Ovary (tissue), 10 donors: ENCODE measurements at places on chromosomes 1 and 21. TPM values are rescaled to one million over a fixed set of nuclear protein-coding genes. Genes with fewer than 3 reads are reported as not detected.

The STYXL2 gene
- total RNA-seq = 0.22 TPM

The C1orf210 gene
- not detected for total RNA-seq

The C8B gene
- not detected for total RNA-seq

The LMOD1 gene
- total RNA-seq = 67.2 TPM

The ZNF593 gene
- total RNA-seq = 62.5 TPM

The OR2M3 gene
- total RNA-seq = not detected

GRCh38 chr1:12593621-12594066 lies 24.4 kb downstream of the DHRS3 start:
- no peak overlapping the region for H3K4me3 ChIP-seq
- peak; percentile 76 for DNase-seq
- no peaks in the 10 kb centered on the region for H3K27me3 ChIP-seq
- no peak overlapping the region for H3K27ac ChIP-seq

DNA sequence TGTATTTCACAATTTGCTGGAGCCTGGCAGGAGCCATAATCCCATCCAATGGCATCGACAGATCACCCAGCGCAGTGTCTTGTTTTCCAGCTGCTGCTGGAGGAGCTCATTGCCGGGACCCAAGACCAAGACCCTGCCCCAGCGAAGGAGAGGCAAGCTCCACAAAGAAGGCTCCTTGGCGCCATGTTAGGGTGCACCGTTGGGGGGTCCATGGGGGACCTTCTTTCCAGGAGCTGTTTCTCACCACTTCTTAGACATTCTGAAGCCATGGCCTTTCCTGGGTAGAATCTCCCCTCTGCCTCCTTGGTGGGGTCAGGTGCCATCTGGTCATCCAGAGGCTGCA lies 31.1 kb downstream of the AJAP1 start:
- no peaks in the 10 kb centered on the region for H3K27me3 ChIP-seq
- H3K4me1 ChIP-seq = no peaks in the 10 kb centered on the region
- H3K36me3 ChIP-seq = no peaks in the 10 kb centered on the region
- no peak overlapping the region for H3K27ac ChIP-seq
- no peak overlapping the region for H3K4me3 ChIP-seq

GRCh38 chr21:39079617-39080016 lies 103.6 kb downstream of the PSMG1 start:
- no peak overlapping the region for H3K27ac ChIP-seq
- H3K4me3 ChIP-seq = no peak overlapping the region
- no peak for DNase-seq
- no peaks in the 10 kb centered on the region for H3K27me3 ChIP-seq

- no peaks in the 10 kb centered on the region for H3K4me1 ChIP-seq
- H3K27ac ChIP-seq = no peak overlapping the region
- no peak for DNase-seq
- H3K4me3 ChIP-seq = no peak overlapping the region
- no peaks in the 10 kb centered on the region for H3K36me3 ChIP-seq
Observed at GRCh38 chr21:35921471-35921870, 138.9 kb downstream of the SETD4 start.

DNA sequence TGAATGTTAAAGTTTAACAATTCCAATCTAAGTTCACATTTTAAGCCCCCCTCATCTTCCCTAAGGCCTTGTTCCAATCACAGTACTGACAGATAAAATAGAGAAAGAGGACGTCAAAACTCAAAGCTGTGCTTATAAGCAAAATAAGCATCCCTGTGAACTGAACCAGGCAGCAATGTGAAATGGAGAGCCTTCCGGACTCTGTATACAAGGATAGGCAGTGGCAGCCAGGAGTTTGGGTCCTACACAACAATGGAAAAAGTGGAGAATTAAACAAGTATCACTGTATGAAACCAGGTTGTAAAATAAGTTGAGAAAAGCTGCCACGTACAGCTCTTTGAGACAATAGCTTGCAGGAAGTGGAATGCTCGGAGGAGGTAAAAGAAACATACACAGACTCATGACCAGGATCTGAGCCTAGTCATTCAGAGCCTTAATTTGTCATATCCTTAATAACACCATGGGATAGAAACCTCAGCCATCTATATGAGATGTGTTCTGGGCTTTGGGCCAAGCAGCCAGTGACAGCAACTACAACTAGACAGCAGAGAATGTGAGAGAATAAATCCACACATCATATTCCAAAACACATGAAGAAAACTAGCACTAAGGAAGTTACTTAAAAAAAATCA lies 55.2 kb upstream of the PALMD start:
- no peak for DNase-seq
- H3K27ac ChIP-seq = no peak overlapping the region
- H3K4me3 ChIP-seq = no peak overlapping the region
- H3K4me1 ChIP-seq = no peaks in the 10 kb centered on the region
- no peaks in the 10 kb centered on the region for H3K36me3 ChIP-seq
- H3K27me3 ChIP-seq = no peaks in the 10 kb centered on the region

DNA sequence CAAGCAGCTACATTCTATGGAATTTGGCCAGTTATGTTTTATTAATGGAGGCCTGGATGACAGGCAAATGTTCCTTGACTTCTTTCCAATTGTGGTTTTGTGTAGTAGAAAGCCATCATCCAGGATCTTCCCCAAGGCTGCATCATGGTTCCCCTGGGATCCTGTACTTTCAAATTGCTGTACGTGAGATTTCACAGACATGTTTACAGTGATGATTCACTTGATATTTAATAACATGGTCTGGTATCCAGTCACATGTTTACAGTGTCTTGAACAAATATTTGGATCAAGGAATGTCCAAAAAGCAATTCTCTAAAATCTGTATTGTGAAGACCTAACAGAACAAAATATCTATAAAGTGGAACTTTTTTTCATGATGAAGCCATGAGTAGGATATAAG lies 68.3 kb upstream of the ST6GALNAC3 start:
- no peaks in the 10 kb centered on the region for H3K4me1 ChIP-seq
- no peaks in the 10 kb centered on the region for H3K27me3 ChIP-seq
- no peak overlapping the region for H3K4me3 ChIP-seq
- no peaks in the 10 kb centered on the region for H3K36me3 ChIP-seq

GRCh38 chr1:212974711-212975110 lies 24.4 kb downstream of the VASH2 start:
- no peak overlapping the region for H3K4me3 ChIP-seq
- H3K27me3 ChIP-seq = no peaks in the 10 kb centered on the region
- no peak overlapping the region for H3K27ac ChIP-seq
- H3K4me1 ChIP-seq = no peaks in the 10 kb centered on the region
- no peak for DNase-seq
- no peaks in the 10 kb centered on the region for H3K36me3 ChIP-seq

- no peaks in the 10 kb centered on the region for H3K27me3 ChIP-seq
- H3K4me1 ChIP-seq = no peaks in the 10 kb centered on the region
- no peak for DNase-seq
- no peak overlapping the region for H3K4me3 ChIP-seq
- H3K36me3 ChIP-seq = no peaks in the 10 kb centered on the region
Observed at GRCh38 chr1:230572121-230573105, 69.9 kb upstream of the COG2 start.
